NCI-H2029 (cell line): ENCODE measurements at places on chromosomes 16 and 17.

GRCh38 chr17:75809631-75810111 lies 25.1 kb downstream of the UNK start:
- DNase-seq, result no peak

DNA sequence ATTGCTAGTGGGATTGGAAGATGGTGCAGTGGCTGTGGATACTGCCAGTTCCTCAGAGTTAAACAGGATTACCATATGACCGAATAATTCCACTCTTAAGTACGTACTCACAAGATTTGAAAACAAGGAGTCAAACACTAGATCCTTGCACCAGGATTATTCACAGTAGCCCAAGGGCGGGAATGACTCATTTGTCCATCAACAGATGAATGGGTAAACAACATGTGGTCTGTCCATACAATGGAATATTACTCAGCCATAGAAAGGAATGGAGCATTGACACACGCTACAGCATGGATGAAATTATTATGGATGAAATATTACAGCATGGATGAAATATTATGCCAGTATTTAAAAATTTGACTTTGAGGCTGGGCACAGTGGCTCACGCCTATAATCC lies 9.1 kb upstream of the MAPK8IP3 start:
- no peak for DNase-seq

- no peak for DNase-seq
These were observed 6.7 kb downstream of the KCNJ12 start for GRCh38 chr17:21382560-21383495.

- DNase-seq, result no peak
These were observed 227.1 kb upstream of the ZFHX3 start for GRCh38 chr16:73275024-73275423.

- DNase-seq, result no peak
These were observed 685 bp upstream of the PSMD3 start for GRCh38 chr17:39979893-39980350.

- DNase-seq, result no peak
These were observed 16.6 kb upstream of the INPP5K start for GRCh38 chr17:1532836-1533602.

- DNase-seq, result peak; percentile 95
These were observed 1.5 kb upstream of the SRCAP start for GRCh38 chr16:30697264-30698138.

GRCh38 chr16:31572821-31573220 lies 45.1 kb downstream of the AHSP start:
- DNase-seq, result no peak

DNA sequence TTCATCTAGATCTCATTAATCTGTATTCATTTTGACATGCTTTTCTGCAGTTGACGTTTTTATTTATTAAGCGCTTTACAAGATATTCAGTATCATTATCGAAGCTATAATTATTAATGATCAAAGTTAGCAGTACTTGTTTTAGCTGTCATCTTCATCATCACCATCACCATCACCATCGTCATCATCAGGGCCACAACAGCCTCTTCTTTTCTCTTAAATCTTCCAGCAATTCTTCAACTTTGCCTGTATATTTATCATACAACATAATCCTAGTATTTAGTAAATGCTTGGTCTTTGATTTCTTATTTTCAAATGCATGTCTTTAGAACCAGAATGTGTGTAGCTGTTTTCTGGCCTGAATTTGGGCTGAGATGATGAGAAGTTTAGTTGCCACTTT lies 528.0 kb downstream of the MAF start:
- no peak for DNase-seq

DNA sequence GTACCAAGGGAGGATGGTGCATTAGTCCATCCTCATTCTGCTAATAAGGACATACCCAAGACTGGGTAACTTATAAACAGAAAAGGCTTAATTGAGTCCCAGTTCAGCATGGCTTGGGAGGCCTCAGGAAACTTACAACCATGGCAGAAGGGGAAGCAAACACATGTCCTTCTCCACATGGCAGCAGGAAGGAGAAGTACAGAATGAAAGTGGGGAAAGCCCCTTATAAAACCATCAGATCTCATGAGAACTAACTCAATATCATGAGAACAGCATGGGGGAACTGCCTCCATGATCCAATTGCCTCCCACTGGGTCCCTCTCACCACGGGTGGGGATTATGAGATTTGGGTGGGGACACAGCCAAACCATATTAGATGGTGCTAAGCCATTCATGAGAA lies 84.5 kb downstream of the SEC14L1 start:
- no peak for DNase-seq

DNA sequence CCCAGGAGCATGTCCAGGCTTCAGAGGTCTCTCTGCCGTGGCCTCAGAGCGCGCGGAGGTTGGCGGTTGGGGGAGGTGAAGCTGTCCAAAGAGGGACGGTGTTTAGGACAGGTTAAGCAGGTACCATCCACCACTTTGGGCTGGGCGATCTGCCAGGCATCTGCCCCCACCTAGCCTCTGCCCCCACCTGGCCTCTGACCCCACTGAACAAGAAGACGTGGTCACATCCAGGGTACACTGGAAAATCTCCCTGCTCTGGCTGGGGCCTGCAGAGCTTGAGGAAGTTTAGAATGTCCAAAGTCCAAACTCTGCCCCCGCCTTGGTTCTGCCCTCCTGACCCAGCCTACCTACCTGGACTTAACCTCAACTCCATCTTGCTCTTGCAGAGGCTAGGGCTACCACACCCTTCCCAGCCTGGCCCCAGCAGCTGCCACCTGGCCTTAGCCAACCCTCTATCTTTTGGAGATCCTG lies 1.6 kb downstream of the ITGA3 start:
- no peak for DNase-seq

DNA sequence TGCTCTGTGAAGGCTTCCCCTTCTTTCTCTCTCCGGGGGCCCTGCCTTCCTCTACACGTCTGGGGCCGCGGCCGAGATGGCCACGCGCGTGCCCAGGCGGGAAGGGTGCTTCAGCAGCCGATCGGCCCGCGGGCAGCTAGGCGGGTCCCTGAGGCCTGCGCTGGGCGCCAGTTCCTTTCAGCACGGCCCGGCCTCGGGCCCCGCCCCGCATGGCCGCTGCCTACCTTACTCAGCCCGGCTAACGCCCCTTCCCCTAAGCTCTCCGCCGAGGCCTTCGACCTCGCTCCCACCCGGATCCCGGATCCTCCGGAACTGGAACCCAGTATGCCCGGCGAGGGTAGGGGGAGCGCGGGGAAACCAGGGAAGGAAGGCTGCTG lies 335 bp downstream of the TMEM11 start:
- no peak for DNase-seq

GRCh38 chr17:8470447-8471047 lies 34.9 kb downstream of the NDEL1 start:
- DNase-seq, result peak; percentile 54
